ENCODE measurements at places on chromosomes 1 and 21.
A peak's percentile ranks its signal among the peaks of the same experiment; 100 is the strongest.

- DNase-seq, result peak; percentile 50
These were observed 2.4 kb upstream of the CTPS1 start for GRCh38 chr1:40976952-40977690.

DNA sequence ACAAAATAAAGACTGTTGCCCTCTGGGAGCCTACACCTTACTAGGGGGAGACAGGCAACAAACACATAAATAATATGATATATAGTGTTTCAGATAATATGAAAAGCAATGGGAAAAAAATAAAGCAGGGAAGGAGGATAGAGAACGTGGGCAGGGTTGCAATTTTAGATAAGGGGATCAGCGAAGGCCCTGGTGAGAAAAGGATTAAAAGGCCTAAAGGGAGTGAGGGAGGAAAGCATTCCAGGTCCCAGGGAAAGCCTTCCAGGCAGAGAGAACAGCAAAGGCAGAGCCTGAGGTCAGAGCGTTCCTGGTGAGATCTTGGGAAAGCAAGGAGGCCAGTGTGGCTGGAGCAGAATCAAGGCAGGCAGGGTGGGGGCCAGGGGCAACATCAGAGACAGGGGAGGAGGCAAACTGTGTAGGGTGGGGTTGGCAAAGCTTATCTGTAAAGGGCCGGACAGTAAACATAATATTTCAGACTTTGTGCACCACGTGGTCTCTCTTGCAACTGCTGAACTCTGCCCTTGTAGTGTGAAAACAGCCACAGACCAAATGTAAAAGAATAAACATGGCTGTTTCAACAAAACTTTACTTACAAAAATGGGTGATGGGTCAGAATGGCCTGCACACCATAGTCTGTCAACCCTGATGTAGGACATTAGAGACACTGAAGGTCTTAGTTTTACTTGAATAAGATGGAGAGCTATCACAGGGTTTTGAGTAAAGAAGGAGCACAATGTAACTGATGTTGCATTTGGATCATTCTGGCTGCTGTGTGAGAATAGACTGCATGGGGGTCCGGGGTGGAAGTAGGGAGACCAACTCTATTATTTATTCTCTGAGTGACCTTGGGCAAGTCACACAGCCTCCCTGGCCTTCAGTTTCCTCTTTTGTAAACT, 13.3 kb upstream of the CPT2 start:
- DNase-seq, result peak; percentile 85

DNA sequence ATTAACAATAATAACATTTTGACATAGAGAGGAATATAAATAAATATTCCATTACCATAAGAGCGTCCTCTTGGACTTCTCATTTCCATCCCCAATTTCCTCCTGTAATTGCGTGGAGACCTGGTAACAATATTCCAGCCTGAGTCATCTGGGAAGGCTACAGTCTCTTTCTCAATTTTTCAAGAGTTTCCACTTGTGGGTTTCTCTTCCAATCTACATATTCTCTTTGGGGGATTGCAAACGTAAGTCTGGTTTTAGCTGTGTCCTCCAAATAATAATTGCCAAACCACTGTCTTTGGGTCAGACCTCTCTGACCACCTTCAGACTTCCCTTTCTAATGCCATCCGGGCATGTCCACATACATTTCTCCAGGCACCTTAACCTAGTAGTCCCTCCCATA, 124.5 kb upstream of the USP24 start:
- DNase-seq, result no peak

DNA sequence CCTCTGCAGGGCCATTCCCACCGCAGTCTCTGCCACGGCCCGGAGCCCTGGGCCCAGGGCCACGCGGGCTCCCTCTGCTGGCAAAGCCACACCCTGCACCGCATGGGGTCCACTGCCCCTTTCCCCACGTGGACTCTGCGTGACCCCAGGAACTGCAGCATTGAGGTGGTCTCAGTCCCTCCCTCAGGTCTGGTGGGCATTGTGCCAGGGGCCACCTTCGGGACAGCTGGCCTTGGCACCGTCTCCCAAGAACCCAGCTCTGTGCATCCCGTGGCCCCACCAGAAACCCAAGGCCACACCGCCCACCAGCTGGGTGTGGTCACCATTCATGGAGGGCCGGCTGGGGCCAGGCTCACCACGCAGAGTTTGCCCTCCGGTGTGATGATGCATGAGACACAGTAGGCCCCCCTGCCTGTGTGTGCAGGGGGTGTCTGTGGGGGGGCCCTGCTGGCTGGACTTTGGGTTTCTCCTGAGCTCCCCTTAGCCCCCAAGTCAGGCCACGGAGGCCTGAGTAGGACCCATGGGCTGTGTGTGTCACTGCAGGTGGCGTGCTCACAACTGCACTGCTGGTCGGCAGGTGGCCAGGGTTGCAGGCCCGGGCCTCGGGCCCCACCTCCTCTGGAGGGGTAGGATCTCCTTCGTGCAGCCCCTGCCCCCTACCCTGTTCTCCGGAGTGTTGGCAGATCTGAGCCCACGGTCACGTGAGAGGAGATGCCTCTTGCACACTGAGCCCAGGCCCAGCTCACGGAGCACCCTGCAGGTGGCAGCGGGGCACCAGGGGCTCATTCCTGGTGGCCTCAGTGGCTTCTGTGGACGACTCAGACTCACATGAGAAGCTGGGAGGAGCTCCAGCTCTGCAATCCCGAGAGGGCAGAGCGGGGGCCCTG, 5.8 kb downstream of the VWA1 start:
- DNase-seq, result peak; percentile 17

DNA sequence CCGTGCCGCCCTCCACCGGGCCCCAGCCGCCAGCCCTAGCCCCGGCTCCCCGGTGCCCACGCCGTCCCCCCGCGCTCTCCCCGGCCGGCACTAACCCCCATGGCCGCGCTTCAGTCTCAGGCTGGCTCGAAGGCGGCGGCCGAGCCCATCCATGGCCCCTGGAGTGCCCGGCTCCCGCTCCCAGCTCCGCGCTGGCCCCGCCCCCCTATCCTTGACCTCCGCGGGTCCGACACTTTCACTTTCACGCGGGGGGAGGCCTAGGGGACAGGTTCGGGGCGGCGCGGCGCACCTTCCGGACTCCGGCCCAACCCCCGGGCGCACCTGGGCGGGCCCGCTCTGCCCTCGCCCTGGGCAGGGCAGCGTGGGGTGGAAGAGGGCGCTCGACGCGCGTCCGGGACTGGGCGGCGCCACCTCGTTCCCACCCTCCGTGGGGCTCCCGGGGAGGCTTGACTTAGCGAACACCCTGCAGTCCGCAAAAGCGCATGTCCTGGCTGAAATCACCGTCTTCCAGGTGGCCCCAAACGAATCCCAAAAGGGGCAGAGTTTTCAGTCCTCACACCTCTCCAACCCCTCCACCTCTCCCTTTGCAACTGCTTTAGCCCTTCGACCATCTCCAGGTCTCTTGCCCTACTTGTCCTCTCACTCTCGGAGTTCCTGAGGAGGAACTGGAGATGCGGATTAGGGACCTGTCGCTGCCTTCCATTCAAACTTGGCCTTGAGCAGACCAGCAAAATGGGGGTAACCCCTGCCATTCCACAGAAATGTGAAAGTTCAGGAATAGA, 3.9 kb upstream of the DENND2D start:
- DNase-seq, result no peak

DNA sequence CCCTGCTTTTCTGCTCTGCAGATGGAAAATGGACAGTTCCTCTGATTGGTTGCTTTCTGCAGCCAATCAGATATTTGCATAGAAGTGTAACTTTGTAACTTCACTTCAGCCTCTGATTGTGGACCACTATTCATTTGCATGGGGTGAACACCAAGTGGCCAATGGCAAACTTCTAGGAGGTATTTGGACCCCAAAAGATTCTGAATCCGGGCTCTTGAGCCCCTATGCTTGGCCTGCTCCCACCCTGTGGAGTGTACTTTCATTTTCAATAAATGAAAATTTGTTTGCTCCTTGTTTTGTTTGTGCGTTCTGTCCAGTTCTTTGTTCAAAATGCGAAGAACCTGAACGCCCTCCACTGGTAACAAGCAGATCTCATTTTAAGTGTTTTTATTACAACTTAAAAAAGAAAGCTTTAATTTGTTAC, 6.4 kb upstream of the GSTM4 start:
- DNase-seq, result peak; percentile 75

- no peak for DNase-seq
These were observed 741.4 kb downstream of the PLA2G4A start for GRCh38 chr1:187570166-187570565.

- no peak for DNase-seq
These were observed 19.9 kb downstream of the ELAPOR1 start for GRCh38 chr1:109133815-109134214.

GRCh38 chr1:91278754-91279153, 125.9 kb downstream of the HFM1 start:
- DNase-seq, result peak; percentile 49

DNA sequence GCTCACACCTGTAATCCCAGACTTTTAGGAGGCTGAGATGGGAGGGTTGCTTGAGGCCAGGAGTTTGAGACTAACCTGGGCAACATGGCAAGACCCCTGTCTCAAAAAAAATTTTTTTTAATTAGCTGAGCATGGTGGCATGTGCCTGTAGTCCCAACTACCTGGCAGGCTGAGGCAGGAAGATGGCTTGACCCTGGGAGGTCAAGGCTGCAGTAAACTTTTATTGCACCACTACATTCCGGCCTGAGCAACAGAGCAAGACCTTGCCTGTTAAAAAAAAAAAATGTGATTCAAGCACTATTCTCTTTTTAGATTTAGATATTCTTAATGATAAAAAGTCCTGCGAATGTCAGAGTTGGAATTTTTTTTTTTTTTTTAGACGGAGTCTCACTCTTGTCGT, 102.5 kb upstream of the L1TD1 start:
- DNase-seq, result no peak

DNA sequence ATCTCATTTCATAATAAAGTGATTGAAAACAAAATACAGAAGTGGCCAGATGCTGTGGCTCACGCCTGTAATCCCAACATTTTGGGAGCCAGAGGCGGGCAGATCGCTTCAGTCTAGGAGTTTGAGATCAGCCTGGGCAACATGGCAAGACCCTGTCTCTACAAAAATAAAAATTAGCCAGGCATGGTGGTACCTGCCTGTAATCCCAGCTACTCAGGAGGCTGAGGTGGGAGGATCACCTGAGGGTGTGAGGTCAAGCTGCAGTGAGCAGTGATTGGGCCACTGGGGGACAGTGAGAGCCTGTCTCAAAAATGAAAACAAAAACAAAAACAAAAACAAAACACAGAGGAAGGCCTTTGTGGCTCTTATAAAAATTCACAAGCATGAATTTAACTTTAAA, 38.6 kb downstream of the TRIM33 start:
- no peak for DNase-seq

GRCh38 chr1:55833529-55834091, 618.4 kb upstream of the USP24 start:
- peak; percentile 94 for DNase-seq

DNA sequence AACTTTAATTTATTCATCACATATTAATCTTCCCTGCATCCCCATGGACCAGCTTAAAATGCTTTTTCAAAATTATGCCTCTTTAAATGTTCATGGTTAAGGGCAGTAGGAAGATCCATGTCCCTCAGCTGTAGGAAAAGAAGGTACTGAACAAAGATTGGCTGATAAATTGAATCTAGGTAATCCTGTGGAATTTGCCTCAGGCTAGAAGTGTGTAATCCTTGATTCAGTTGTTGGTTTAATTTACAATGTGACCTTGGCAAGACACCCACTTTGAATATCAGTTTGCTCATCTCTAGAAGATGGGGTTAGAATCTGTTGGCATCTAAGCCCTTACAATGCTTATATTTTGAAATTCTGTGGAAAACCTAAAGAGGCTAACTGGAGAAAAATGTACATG, 6.1 kb downstream of the TTC4 start:
- DNase-seq, result no peak

GRCh38 chr21:35106246-35106835, 57.2 kb upstream of the RUNX1 start:
- DNase-seq, result peak; percentile 23

- no peak for DNase-seq
These were observed 111.2 kb downstream of the FASLG start for GRCh38 chr1:172770071-172770470.

DNA sequence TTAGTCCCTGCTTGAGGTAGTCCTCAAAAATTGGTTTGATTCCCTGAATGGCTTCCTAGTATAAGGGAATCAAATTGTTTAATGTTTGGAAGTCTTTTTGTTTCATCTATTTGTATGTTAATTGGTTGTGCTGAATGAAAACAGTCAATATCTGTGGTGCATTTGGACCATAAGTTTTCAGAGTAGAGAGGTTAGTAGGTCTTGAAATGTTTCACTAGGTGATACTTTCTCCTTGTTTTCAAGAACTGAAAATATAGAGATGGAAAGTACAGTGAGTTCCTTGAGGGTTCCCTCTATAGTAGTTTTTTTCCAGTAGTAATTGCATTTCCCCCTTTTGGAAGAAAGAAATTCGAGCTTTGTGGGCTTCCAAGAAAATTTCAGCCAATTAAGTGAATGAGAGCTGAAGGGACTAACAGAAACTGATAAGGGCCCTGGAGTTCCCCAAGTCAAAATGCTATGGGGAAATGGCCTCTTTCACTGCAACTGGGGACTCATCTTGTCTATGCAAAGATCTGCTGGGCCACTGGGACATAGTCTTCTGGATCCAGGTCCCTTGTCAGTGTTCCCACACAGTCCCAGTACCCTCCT, 18.6 kb upstream of the CEP350 start:
- DNase-seq, result no peak

GRCh38 chr1:29760067-29760564, 523.8 kb downstream of the PTPRU start:
- DNase-seq, result no peak

DNA sequence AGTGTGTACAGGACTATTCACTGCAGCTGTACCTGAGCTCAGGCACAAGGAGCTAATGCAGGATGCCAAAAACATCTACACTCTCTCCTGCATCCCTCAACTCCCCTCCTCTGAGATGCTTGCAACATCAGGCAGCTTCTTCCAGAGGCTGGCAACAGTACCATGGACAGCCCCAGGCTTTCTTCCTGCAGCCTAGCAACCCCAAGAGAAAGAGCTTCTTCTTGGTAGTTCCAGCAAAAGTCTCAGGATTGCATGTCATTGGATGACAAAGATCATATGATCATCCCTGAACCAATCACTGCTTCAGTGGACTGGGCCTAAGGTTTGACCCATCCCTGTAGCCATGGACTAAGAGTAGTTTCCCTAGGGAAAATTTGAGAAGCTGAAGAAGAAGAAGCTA, 46.7 kb downstream of the CAMK2N1 start:
- DNase-seq, result peak; percentile 48

- peak; percentile 90 for DNase-seq
These were observed 82.6 kb upstream of the PTGFR start for GRCh38 chr1:78408192-78408591.

DNA sequence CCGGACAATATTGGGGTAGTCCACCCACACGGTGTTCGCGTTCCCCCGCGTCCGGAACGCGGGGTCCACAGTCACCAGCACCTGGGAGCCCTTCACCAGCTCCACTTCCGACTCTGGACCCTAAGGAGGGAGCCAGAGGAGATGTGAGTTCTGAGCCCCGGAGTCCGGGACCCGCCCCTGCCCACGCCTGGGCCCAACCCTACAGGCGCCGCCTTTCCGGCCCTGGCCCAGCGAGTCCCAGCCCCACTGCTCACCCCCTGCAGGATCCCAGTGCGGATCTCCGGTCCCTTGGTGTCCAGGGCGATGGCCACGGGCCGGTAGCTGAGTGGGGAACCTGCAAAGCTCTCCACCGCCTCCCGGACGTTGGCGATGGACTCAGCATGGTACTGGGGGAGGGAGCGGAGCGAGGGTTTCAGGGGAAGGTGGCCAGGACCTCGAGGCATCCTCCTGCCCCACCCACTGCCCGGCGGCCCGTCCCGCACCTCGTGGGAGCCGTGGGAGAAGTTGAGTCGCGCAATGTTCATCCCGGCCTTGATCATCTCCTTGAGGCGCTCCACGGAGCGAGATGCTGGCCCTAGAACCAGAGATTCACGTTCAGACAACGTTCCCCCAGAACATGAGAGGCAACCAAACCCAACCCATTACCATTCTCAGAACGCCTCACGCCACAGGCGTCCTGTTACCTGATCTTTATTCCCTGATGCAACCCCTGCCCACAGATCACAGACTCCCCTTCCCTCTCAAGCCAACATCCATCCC, 5.9 kb downstream of the PKLR start:
- DNase-seq, result no peak

Data from fibroblast of the aortic adventitia (primary cell).